ENCODE measurements at places on chromosomes 3 and 15. TPM values are rescaled to one million over a fixed set of nuclear protein-coding genes. Genes with fewer than 3 reads are reported as not detected.

GRCh38 chr3:138460536-138461205 is 26.3 kb downstream of the ESYT3 start:
- DNase-seq, result no peak

MESP2 gene
- 0.28 TPM for polyA plus RNA-seq

DNA sequence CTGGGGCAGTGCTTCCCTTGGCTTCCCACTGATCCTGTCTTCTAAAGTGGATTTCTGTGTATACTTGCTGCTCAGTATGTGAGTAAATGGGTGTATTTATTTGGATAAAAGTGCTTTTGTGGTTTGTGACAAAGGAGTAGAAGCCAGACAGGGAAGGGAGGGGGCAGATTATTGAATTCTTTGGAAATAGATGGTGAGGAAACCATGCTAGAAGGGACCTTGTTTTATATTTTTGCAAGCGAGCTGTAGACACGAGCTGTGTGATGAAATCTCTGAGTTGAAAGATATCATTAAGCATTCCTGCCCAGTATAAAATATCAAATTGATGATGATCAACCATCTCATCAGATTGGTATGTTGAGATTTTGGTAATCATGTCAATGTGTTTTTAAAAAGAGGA is 68.9 kb downstream of the DUT start:
- no peak for DNase-seq

DNA sequence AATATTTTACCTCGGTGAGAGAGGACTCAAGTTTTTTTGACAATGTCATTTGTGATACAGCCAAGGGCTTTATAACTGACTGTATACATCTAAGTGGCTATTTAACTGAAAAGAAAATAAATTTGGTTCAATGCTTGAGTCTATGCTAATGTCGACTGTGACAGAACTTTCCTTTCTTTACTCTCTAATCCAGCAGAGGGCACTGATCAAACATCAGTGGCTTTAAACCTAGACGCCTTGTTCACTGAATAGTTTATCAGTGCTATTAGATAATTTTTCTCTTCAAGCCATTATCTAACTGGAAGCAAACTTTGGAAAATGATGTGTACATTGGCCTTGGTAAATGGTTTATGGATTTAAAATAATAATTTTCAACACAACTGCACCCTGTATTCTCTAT is 285.1 kb downstream of the CHL1 start:
- DNase-seq, result no peak

GRCh38 chr15:67106764-67107013 is 41.3 kb downstream of the SMAD3 start:
- DNase-seq, result no peak

LDHAL6B gene
- 0.11 TPM for polyA plus RNA-seq

GRCh38 chr15:23595368-23595767 is 29.9 kb downstream of the MKRN3 start:
- DNase-seq, result no peak

MKRN3 gene
- polyA plus RNA-seq, result 1.9 TPM

DNA sequence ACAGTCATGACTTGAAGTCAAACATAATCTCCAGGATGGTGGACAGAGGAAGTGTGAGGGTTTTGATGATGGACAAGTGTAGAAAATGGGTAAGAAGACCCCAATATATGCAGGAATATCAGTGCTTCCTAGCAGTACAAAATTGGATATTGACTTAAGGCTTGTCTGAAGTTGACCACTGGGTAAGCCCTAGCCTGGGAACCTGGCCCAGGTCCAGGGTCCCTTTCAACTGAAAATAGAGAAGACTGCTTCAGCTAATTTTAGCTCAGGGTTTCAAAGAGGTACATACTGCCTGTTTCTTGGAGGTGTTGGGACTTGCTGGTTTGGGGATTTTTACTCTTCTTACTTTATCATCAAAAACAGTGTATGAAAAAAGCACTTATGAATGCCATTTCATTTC is 4.7 kb downstream of the NR1D2 start:
- no peak for DNase-seq

DNA sequence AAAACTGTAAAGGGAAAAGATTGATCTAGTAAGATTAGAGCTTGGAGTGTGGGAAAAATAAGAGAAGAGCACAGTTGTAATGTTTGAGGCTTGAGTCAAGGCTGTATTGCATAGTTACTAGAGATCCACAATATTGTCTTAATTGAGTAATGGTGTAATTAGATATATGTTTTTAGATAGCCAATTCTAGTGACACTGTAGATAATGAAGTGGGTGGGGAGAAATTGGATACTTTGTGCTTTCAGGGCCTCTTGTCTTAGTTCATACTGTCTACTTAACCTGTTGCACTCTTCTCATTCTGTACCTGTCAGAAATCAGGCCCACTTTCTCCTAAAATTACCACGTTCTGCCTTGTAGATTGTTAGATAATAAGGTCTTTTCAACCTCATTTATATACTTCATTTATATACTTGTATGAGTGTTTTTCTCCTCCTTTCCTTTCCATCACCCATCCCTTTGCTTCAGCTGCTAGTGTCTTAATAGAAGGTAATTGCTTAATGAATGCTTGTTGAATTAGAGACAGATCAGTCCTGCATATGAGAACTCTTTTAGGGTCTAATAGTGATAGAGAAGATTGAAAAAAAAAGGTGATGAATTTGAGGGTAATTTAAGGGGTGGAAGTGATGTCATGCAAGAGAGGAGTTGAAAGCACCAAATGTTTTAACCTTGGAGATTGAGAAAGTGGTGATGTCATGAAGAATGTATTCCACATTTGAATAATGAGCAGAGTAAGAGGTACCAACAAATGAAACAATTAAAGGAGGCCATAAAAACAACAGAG is 32.0 kb downstream of the PIK3CA start:
- DNase-seq, result no peak

PPP1R14D gene
- 0.47 TPM for polyA plus RNA-seq

All from right renal cortex interstitium (tissue), 3 donors.